ENCODE measurements at places on chromosomes 6 and 20. TPM values are rescaled to one million over a fixed set of nuclear protein-coding genes. Genes with fewer than 3 reads are reported as not detected.

The USP49 gene
- 3.5 TPM for total RNA-seq

The F13A1 gene
- total RNA-seq, result 158 TPM

The SEMG1 gene
- total RNA-seq, result not detected

The CRISP2 gene
- total RNA-seq, result not detected

The DLK2 gene
- total RNA-seq, result 0.31 TPM

The TCF21 gene
- not detected for total RNA-seq

The SLC12A5 gene
- 0.10 TPM for total RNA-seq

The PTK6 gene
- total RNA-seq, result 0.52 TPM

The NKX2-2 gene
- total RNA-seq, result not detected

The BPIFB2 gene
- not detected for total RNA-seq

The SNRPB2 gene
- 57.5 TPM for total RNA-seq

The ULBP3 gene
- 0.84 TPM for total RNA-seq

The TREML2 gene
- 1.2 TPM for total RNA-seq

The OSER1 gene
- total RNA-seq, result 109 TPM

The SDHAF4 gene
- 2.6 TPM for total RNA-seq

The COL12A1 gene
- 0.21 TPM for total RNA-seq

The CGAS gene
- total RNA-seq, result 22.4 TPM

Measured in mononuclear cell (primary cell).